ENCODE measurements at places on chromosomes 6 and 20.
A peak's percentile ranks its signal among the peaks of the same experiment; 100 is the strongest.

DNA sequence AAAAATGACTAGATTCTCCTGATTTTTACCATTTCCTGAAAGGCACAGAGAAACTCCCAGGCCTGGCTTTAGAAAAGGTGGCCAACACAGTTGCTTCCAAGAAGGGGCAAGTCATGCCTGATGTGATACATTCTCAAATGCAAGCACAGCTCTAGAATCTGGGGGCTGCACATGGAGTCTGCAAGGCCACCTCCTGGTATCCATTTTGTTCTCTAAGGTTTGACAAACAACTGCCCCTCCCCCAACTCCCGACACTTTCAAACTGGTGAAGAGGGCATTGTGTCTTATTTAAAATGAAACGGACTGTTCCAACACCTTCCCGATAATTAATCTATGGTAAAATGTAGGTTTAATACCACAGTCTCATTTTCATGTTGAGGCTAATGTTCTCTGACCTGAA is 220.2 kb upstream of the CEP162 start:
- DNase-seq, result no peak

DNA sequence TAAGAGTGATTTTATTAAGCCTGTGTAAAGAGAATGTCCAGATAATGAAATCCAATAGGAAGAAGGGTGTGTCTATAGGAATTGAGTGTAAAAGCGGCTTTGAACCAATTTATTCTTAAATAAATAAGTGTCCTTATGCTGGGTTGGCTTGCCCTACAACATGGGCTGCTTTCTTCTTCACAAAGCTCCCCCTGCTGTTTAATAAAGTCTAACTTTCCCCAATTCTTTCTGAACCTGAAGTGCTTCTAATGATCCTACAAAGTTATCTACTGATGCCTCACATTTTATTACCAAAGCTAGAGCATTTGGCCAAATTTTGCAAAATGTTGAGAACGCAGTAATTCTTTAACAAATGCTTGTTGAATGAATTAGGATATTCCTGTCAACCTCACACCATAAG is 36.3 kb upstream of the SIRT5 start:
- DNase-seq, result no peak

GRCh38 chr6:93327857-93328256 is 91.5 kb downstream of the EPHA7 start:
- DNase-seq, result no peak

GRCh38 chr20:7984192-7984591 is 35.4 kb downstream of the TMX4 start:
- DNase-seq, result no peak

DNA sequence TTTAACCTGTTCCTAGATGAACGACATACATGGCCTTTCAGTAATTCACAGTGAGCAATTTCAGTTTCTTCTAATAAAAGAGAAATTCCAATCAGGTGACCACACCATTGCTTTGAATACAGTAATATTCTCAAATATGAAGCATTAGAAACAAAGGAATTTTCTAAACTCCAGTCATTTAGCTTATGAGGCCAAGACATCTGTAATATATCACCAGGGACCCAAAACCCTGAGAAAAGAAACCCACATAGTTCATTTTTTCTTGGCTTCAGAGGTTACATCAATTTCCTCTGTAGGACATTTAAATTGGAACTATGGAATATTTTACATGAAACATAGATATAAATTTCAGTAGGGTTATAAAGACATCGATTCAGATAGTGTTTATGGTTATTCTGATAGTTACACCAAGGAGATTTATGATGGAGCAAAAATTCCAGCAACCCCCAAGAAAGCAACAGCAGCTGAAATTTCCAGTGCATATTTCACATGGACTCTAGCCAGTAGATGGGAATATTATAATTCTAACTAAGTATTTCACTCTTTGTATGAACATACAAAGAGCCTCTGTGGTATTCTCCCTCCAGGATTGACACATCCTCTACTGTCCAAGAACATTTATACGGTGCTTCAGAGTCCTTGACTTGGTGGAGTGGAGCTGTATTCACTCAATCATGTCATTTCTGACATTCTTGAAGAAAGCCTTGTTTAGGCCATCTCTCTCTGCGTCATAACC is 82.9 kb downstream of the ADGRG6 start:
- DNase-seq, result no peak

DNA sequence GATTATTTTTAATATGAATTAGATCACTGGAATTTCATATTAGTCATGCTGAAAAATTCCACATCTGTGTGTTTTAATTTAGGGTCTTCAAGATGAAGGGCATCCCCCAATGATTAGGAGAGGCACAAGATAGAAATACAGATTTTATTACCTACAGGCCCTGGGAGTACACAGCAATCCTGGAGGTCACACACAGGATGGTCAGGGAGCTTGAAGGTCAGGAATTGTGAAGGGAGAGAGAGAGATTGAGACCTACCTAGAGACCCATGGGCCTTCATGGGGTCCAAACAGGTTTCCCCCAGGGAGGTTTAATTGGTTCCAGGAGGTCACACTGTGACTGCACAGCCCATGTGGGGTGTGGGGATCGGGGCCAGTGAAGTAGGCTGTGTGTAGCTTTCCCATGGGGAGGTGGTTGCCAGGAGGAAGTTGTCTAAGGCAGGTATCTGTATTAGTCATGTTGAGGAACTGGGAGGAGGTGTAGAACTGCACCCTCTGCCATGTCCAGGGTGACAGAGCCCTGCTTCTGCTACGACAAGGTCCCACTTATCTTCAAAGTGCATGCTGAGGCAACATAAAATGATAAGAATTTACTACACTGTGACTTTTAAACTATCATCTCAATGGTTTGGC is 18.3 kb downstream of the SNX9 start:
- DNase-seq, result peak; percentile 48

DNA sequence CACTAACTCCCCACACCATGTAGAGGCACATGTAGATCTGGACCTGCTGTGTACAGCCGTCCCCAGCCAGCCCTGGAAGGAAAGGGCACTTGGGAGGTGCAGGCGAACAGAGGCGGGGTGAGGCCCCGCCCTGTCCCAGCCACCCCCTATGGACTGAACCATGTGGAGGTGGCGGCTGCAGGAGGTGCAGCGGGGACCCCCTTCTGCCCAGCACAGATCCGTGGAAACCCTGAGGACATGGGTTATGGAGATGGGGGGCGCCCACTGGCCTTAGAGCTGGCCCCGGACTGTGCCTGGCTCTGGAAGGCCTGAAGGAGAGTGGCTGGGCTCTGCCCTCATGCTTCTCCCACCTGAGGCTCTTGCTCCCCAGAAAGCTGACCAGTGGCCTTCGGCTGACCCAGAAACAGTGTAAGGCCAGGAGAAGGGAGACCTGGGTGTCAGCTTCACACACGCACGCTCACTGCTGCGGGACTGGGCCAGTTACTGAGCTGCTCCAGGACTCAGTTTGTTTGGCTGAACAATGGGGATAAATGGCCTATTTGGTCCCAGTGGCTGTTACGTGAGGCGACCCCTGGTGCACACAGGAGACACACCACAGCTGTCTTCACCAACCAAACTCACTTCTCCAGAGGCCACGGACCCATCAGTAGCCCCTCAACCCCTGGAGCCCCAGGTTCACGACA is 87.2 kb downstream of the GINS1 start:
- no peak for DNase-seq

- DNase-seq, result no peak
These were observed 8.2 kb upstream of the STMND1 start for GRCh38 chr6:17093686-17094085.

DNA sequence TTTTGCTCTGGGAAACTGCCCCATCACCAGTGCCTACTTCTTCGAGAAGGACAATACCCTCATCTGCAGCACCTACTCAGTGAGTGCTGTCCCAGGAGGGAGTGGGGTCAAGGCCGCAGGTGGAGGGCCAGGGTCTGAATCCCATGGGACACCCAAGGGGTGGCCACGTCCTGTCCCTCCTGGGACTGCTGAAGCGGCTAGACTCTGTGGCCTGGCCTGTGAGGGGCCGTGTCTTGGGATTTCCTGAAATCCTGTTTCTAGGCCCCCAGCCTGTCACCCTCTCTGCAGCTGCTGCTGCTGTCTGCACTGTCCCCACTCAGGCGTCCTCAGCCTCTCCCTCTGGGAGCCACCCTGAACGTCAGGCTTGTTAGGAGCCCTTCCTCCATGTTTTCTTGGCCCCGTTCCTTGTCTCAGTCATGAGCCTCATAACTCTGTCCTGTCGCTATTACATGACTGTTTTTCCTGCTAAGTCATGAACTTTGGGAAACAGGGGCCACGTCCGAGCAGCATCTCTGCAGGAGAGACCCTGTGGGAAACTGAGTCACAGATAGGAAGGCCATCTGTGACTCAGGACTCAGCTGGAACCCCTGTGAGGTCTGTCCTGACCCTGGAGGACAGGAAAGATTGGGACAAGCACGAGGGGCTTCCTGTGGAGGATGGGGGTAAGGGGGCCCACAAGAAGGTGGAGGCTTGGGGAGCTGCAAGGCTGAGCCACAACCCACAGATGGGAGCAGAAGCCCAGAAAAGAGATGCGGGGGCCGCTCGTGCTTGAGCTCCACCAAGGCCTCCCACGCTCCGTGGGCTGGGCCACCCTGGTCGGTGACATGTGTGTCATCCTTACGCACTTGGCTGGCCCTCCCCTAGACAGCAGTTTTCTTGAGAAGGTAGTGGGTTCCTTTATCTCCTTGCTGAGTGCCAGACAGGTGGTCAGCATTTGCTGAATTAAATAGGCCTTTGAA is 49.9 kb downstream of the EFCAB8 start:
- no peak for DNase-seq

- DNase-seq, result no peak
These were observed 422.5 kb upstream of the RGS17 start for GRCh38 chr6:153553627-153554026.

- no peak for DNase-seq
These were observed 49.9 kb downstream of the STK4 start for GRCh38 chr20:45016089-45016671.

GRCh38 chr20:10648651-10649050 is 25.1 kb downstream of the JAG1 start:
- DNase-seq, result no peak

DNA sequence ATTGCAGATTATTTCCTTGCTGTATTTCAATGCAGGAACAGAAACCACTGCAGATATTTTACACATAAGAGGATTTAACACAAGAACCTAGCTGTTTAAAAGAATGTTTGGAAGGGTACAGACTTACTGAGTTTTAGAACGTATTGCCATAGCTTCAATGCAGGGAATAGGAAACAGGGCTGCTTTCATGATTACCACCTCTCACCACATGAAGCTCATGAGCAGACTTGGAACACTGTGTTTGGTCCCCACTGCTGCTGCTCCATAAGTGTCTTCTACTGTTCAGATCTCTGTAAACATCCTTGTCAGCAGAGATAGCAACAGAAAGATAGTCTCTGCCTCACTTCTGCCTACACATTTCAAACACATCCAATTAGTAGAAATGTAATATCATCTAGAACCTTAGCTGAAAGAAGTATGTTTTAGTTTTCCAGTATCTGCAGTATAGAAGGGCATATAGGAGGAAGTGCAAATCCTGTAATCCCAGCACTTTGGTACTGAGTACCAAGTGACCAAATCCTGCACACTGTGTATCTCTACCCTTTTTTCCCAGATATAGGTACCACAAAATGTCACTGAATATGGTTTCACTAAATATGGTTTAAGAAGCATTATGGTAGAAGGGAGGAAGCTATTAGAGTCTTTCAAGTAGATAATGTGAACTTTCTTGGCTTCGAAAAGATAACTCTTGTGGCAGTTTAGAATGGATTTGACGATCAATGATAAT is 51.9 kb downstream of the STXBP5 start:
- DNase-seq, result no peak

DNA sequence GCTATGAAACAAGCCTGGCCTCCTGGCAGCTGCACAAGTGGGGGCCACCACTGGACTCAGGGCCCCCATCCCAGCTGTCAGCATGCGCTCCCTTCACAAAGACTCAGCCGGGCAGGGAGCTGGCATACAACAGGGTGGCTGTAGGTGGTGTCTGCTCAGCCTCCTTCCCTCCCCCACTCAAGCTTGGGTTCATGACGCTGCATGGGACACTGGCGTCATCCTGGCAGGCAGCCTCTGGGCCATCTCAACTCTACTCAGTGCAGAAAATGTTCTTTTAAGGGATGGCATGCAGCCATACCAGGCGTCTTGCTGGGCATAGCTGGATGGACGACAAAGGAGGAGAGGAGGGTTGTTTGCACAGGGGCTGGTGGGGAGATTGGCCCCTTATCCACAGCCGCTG is 30.5 kb downstream of the SAYSD1 start:
- DNase-seq, result no peak

DNA sequence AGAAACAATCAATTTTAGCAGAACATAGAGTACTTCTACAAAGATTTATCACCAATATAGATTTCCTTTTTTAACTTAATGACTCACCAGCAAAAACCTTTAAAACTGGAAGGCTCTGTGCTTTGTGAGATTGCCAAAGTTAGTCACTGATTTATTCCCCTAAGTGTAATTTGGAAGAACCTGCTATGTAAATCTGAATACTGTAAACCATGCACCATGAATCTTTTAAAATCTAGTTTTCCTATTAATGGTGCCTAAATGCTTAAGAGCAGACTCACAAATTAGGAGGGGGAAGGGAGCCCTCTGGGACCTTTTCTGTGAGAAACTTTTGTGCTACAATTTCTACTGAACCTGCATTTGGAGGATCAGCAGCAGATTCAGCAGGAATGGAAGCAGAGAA is 57.8 kb upstream of the PNRC1 start:
- no peak for DNase-seq

DNA sequence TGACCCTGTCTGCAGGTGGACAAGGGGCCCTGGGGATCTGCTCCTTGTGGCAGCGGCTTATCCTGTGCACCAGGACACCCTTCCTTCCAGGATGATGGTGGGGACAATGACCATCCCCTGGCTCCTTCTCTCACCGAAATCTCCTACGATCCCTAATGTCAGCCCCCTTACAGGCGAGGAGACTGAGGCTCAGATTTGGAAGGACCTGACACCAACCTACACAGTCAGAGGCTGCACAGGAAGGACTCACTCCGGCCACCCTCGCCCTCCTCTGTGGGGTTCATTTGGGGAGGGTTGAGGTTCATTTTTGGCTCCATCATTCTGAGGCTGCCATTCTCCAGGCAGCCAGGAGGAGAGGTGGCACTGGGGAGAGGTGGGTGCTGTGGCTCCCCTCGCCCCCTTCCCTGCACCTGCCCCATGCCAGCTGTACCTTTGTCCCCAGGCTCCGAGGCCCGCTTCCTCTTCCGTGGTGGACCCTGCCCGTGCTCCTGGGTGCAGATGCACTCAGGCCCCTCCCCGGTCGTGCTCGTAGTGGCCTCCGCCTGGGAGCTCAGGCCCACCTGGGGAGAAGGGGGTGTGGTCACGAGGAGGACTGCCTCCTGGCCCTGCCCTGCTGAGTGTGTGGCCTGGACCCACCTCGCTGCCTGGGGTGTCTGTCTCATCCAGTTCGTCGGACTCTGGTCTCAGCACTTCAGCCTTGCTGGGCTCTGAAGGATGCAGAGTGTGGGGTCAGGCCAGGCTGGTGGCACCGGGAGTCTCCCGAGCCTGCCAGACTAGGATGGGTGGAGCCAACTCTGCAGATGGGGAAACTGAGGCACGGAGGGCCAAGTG is 5.3 kb upstream of the CABLES2 start:
- peak; percentile 95 for DNase-seq

DNA sequence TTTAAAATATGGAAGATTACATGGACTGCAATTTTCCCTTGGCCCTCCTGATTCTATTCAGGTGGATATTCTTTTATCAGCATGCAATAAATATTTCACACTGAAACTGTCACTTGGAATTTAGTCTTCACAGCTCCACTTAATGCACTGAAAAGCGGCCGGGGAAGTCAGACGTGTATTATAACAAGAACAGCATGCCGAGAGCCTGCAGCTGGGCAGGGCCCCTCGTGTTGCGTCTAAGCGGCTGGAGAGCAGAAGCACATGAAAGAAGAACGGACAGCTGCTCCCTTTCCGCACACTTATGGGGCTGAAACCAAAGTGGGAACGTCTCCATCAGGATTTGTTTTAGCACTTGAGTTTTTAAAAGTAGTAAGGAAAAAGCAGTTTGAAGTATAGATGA is 57.2 kb downstream of the LYRM4 start:
- DNase-seq, result no peak

Data from colonic mucosa (tissue), 4 donors.